ELR (cell line): ENCODE measurements at places on chromosomes 3 and 15.

DNA sequence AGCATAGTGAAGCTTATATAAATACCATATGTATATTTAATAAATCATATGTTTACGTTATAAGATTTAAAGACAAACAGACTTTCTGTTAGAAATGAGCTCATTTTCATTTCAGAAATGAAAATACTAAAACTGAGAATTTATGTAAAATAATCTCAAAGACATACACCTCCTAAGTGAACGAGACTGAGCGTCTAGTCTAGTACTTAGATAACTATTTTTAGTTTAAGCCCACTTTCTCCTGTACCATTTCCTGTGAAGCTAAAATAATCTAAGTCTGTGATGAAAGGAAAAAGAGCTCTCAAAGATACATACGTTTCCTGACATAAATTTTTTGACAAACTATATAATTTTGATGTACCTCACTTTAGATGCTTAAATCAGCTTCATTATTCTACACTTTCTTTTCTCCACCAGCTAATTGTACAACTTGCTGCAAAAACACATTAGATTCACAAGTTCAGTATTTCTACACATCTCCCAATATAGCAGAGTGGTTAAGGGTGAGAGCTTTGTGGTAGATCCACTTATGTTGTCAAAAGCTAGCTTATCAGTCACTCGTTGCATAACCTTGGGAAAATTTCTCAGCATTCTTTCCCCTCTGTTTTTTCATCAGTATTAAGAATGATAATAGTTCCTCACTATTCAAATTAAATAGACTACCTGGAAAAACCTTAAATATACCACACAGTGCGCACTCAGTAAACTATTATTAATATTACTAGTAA lies 703.0 kb downstream of the PLOD2 start:
- no peak for DNase-seq

GRCh38 chr15:40142428-40142827 lies 18.4 kb upstream of the BUB1B start:
- DNase-seq: no peak

- no peak for DNase-seq
Observed at GRCh38 chr3:126033051-126033745, 50.7 kb downstream of the SLC41A3 start.

DNA sequence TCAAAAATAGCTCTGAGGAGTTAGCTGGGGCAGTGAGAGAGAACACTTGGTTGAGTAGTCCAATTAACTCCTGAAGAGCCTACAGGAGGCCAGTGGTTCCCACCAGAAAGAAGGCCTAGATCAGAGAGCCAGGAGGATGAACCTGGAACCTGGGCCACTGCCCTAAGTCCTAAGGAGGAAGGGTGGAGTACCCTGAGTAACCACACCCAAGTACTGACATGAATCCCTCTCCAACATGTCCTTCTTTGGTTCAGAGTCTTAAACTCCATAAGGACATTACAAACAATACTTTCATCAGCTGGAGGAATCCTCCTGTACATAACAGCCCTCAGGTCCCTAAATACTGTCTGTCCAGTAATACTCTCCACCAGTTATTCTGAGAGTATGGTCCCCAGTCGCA lies 25.6 kb upstream of the C3orf62 start:
- no peak for DNase-seq

DNA sequence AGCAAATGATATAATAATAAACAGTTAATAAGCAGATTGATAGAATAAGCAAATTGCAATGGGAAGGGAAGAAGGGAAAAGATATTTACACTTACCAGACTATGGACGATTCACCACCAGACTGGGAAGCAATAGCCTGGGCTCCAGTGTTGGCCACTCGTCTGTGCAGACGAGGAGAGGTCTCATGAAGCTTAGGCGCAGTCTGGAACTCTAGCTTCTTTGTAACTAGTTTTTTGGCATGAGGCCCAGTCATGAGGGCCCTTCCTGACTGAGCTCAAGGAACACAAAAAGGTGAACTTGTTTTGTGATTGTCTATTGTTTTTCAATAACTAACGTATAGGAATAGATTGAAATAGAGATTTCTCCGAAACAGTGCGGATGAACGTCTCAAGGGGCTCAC lies 63.3 kb upstream of the GATM start:
- no peak for DNase-seq

DNA sequence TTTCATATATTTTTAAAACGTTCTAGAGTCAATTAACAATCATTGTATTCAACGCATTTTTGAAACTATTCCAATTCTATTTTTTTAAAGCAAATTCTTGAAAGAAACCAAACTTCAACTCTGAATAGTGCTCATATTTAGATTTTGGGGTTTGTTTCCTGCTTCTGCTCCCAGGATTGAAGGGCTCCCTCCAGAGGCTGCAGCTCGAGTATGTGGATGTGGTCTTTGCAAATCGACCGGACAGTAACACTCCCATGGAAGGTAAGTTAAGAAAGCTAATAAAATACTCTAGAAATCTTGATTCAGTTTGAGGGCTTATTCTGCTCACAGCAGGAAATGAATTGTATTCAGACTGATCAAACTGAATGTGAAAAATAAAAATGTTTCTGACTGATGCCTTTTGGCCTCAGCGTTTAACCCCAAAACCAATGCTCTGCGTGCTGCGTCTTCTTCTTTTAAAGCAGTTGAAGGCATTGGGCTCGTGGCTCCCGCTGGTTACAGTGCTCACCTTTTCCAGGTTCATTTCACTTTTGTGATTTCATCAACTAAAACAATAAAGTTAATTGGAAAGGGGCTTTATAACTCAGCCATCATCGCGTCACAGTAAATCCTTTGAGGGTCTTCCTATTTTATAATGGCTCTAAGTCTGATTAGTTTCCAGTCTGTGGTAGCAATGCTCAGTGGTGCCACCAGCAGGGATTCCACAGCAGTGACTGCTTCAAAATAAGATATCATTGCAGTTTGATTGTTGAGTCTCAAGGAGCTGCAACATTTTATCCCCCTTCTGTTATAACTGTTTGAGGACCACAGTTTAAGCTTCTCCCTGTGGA lies 80.1 kb downstream of the SSR3 start:
- peak; percentile 28 for DNase-seq

- DNase-seq: no peak
Observed at GRCh38 chr3:55647063-55647462, 160.0 kb upstream of the WNT5A start.

DNA sequence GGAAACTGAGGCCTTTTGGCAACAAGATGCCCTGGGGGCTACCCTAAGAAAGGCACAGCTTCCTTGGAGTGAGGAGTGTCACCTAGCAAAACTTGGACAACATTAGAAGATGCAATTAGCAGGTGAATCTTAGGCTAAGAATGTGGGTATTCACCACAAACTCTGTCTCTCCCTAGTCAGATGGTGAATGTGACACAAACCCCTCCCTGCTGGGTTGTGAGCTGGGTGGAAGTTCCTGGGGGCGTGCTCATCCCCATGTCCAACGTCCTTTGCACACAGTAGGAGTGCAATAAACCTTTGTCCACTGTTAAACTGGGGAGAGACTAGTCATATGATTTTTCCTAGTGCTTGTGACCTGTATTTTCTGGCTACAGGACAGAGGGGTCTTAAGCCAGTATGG lies 67.1 kb upstream of the SH3GL3 start:
- DNase-seq: peak; percentile 80

GRCh38 chr3:104646196-104646595 lies 720.5 kb upstream of the ALCAM start:
- DNase-seq: no peak

- DNase-seq: no peak
Observed at GRCh38 chr15:85543741-85544155, 163.3 kb downstream of the AKAP13 start.

- no peak for DNase-seq
Observed at GRCh38 chr3:163655021-163655420, 1423.3 kb downstream of the SI start.

DNA sequence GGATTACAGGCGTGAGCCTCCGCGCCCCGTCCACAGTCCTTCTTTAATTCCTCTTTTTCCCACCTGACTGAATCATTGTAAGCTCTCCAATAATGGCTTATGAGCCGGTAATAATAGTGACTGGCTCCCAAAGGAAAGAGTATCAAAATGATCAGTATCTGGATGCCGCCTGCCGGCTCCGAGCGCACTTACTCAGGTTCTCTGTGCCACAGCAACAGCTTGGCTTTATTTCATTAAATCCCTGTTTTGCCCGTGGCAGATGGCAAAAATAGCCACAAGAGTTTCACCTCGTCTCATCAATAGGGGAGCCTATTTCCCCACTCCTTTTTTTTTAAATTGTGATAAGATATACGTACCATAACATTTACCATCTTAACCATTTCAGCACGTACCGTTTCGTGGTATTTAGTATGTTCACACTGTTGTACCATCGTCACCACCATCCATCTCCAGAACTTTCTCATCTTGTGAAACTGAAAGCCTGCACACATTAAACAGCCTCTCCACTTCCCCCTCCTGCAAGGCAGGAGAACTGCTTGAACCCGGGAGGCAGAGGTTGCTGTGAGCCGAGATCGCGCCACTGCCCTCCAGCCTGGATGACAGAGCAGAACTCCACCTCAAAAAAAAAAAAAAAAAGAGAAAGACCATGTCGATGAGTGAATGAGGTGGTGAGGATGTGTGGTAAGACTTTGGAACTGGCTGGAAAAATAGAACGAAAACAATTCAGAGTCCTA lies 80.7 kb upstream of the DLG1 start:
- DNase-seq: no peak

GRCh38 chr3:5304789-5305683 lies 117.5 kb downstream of the EDEM1 start:
- peak; percentile 42 for DNase-seq

GRCh38 chr3:13186435-13186815 lies 113.2 kb upstream of the IQSEC1 start:
- DNase-seq: no peak

DNA sequence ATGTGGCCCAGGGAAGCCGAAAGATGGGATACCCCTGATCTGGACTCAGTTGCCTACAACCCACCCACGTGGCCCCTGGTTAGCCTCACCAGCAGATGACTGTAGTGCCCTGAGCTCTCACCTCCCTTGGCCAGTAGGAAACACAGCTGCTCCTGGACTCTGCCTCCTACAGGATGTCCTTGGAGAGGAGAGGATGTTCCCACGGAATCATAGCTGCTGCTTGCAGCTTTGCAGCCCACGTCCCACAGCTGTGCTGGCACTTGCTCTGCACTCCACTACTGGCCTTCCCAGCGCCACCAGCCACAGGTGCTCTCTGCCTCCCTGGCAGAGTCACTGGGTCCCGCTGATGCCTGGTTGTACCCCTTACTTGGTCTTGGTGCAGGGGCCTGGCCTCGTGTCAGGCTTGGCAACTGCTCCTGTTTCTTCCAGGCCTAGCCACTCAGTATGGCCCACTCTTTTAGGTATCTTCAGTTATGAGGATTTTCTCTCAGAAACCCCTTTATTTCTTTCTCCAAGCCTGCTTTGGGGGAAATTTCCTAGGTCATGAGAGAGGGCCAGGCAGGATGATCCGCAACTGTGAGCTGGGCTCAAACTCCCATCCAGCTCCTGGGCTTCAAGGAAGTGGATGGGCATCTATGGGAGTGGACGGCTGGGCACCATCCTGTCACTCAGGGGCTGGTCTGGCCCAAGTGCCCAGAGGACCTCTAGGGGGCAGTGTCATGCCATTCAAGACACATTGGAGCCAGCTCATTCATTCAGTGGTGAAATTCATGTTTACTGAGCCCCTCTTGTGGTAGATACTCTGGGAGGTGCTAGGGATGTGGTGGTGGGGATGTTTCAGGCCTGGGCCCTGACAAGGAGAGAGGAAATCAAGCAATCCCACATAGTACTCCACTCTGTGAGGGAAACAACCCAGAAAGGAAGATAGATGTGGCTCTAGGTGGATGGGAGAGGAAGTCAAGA lies 16.2 kb upstream of the VILL start:
- peak; percentile 74 for DNase-seq

- DNase-seq: no peak
Observed at GRCh38 chr3:50095352-50095998, 6.8 kb downstream of the RBM5 start.

DNA sequence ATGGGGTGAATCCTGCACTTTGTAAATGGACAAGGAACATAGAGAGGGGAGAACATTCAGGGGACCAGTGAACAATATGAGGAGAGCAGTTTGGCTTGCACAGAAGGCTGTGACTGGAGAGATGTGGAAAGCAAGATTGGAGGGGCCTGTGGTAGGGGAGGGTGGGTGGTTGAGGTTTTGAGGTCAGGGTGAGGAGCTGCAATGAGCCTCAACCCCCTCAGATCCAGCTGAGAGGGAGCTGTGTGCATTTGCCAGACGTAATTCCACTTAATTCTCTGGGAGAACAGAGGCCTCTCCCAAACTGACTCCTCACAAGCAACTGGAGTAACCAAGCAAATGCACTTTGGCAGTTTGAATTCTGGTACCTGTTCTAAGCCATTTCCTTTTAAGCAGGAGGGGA lies 253.1 kb upstream of the TRIM42 start:
- DNase-seq: no peak

DNA sequence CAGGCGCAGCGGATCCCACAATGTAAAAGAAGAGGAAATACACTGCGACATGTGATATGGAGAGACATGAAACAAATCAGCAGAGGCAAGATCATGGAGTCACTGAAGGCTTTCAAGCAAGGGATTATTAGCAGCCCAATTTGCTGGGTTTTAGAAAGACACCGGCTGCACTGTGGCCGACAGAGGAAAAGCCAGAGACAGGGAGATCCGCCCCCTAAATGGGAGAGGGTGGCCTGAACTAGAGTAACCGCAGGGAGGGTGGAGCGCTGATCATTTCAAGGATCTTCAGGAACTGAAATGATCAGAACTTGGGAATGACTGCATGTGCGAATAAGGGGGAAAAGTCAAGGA lies 612 bp upstream of the C15orf40 start:
- no peak for DNase-seq

- DNase-seq: no peak
Observed at GRCh38 chr3:9673082-9673481, 23.8 kb downstream of the MTMR14 start.

DNA sequence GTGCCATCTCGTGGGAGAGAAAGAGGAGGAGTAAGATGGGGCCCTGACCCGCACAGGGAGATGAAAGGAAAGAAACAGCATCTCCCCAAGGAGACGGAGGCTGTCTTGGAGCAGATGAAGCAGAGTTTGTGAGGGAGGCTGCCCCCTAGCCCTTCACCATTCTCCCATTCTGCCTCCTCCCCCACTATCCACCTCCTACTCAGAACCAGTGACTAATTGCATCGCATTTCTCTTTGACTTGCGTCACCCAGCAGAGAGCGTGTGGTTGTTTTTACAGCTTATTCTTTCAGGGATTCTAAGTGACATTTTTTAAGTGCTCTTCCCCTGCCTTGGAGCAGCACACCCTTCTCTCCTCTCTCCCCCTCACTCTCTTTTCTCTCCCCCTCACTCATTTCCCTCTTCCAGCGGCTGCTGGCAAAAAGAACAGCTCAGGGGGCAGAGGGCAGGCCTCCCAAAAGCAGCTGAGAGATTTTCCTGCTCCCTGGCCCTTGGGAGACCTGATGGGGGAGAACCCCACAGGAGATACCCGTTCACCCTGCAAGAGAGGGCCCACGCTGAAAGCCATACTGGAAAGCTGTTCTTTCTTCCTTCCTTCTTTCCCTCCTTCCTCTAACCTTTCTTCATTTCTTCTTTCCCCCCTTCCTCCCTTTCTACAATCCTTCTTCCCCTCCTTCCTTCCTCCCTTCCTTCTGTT lies 91.8 kb downstream of the MRPL46 start:
- DNase-seq: peak; percentile 71

GRCh38 chr3:144843099-144843498 lies 871.5 kb downstream of the DIPK2A start:
- no peak for DNase-seq
